NCI-H2107 (cell line): ENCODE measurements at places on chromosomes 16 and 17.

GRCh38 chr16:57027067-57027466, 37.7 kb downstream of the NLRC5 start:
- no peak for DNase-seq

GRCh38 chr16:88758227-88758943, 26.6 kb downstream of the PIEZO1 start:
- DNase-seq, result no peak

DNA sequence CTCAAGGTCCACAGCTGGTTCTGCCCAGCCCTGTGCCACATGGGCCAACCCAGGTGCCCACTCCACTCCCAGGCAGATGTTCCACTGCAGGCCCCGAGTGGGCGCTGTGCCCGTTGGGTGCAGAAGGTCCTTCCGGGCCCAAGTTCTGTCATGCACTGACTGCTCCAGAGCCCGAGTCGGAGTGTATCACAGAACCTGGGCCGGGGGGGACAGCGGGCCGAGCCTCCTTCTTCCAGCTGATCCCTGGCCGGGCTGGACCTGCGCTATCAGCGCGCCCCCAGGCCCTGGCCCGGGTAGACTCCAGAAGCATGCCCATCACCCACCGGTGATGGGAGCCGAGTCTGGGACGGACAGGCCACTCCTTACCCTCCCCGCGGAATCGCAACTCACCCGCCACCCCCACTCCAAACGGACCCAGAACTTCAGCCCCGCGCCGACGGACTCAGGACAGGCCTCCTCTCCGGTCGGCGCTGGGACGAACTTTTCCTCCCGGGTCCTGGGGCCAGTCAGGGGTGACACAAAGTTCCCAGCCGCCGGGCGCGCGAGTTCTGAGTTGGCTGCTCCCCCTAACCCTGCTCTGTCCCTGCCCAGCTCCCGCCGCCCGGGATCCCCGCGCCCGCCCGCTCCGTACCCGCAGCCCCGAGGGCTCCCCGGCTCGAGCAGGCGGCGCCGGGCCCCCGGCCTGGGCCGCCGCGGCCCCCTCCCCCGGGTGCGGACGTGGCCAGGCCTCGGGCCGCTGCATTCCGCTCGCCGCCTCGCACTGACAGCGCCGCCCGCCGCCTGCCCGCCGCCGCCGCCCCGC, at the start of gene COPZ2:
Gene COPZ2 (minus strand): TSS at position 762 of the 802 bp plus-strand sequence. CDS start 20 bp downstream, at position 742.
- DNase-seq, result no peak

DNA sequence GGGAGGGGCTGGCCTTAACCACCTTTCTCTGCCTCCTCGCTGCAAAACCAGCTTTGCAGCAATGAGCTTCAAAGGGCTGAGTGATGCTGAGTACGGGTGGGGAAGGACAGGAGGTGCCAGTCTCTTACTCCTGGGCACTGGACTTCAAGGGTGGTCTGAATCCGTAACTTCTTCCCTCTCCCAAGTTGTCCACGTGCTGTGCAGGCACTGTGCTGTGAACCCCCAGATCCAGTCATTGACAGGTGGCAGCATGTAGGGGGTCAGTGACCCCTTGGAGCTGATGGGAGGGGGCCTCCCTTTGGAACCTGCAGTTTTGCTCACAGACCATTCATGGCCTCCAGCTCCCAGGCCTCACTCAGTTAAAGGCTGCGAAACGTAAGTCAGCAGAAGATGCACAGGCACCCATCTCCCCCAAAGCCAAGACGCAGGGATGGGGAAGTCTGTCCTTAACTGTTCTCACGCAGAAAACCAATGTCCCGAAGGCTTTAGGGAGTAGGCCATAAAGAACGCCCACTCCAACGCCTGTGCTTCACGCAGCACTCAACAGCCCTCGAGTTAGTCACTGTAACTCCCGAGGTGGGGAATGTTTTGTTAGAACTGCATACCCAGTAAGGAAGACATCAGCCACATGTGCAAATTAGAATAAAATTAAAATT, 7.9 kb downstream of the LITAFD start:
- no peak for DNase-seq

GRCh38 chr17:81365148-81365600, 30.1 kb upstream of the BAHCC1 start:
- DNase-seq, result peak; percentile 66

GRCh38 chr17:29115961-29116803, 64.0 kb downstream of the MYO18A start:
- DNase-seq, result peak; percentile 30
